Activated CD8-positive, alpha-beta memory T cell treated with anti-CD3 and anti-CD28 coated beads, Interleukin-2, amount 50 U/mL, for 4 hours (primary cell): ENCODE measurements at places on chromosomes 2 and 18.

DNA sequence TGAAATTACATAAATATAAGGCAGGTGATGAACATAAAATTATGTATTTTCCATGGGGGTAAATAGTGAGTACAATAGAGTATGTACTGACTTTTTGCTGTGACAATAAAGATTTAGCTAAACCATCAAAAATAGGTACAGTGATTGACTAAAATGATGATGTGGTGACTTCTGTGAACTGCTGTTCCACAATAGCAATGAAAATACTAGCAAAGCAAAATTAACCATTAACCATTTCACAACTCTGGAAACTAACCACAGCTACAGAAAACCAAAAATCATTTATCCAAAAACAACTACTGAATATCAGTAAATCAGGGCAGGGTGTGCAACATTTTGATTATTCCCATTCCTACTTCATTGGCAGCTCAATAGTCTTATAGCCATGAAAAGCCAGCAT lies 161.4 kb upstream of the GYPC start:
- no peak for DNase-seq

DNA sequence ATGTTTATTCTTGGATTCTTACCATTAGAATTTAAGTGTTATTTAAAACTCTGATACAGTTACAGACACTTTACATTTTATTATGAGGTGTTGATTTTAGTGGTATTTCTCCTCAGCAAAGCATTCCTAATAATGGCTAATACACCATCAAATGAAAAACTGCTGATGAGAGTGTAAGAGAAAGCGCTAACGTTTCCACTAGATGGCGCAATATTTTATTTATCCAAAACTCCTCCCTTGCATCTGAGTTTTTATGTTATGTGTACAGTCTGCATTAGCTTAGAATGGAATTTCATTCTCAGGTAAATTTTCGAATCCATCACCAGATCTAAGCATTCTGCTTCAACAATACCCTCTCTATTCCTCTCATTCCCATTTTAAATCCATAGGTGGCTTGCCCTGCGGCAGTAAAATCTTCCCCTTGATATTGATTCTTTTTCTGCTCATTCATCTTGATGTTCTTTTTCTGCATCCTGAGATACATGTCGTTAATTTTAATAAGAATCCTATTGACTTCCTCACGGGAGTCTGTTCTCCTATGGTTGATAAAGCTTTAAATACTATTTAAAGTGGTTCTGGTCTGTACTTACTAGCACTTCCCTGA lies 53.9 kb downstream of the PRKRA start:
- DNase-seq = no peak

- no peak for DNase-seq
Observed at GRCh38 chr2:36511858-36512603, 85.9 kb downstream of the FEZ2 start.

DNA sequence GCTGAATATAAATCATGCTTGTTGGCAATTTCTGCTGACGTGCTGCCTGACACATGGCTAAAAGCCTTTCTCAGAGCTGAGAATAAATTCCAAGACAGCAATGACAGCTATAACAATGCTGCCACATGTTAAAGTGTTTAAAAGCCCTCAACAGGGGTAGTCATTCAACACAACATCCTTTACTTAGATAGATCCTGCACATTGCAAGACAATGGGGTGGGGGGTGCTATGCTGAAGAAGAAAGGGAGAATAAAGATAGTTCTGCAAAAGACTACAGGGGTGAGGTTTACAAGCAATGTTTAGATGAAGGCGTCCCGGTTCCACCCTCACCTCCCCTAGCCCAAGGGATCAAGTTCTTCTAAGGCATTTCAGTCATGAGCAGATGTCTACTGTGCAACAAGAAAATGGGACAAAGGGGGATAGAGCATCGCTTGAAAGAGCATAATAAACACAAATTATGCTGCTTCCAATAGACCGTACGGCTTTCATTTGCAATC lies 291.0 kb upstream of the ACVR2A start:
- no peak for DNase-seq

DNA sequence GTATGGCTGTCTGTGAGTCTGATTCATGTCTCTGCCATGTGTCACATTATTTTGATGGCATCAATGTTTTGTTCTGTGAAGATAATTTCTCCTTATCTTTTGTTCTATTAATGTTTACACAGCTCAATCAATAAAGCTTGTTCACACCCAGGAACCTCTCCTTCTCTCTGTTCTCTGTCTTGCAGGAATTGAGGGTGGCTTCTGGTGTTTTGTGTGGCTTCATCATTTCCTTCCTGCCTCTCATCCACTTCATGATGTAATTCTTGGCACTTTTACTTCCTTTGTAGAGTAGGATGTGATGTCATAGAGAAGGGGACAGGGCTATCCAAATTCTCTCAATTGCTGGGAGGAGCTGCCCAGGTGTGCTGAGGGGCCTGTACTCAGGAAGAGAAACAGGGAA lies 27.2 kb downstream of the ASXL3 start:
- no peak for DNase-seq

DNA sequence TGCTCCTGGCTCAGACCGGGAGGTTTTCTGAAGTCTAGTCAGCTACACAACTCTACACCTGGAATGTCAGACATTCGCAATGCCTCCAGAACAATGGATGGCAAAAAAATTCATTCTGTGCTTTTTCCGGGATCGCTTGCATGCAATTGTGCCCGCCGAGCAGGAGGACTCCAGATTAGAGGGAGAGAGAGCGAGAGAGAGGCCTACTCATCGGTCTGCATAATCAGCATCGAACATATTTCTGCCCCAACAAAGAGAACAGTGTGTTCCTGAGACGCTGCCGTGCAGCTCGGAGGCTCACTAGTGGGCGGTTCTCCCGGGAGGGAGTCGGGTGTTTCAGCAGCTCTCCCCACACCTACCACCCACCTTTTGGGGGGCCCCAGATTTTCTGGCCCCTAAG lies 117.1 kb downstream of the KLHL29 start:
- no peak for DNase-seq

DNA sequence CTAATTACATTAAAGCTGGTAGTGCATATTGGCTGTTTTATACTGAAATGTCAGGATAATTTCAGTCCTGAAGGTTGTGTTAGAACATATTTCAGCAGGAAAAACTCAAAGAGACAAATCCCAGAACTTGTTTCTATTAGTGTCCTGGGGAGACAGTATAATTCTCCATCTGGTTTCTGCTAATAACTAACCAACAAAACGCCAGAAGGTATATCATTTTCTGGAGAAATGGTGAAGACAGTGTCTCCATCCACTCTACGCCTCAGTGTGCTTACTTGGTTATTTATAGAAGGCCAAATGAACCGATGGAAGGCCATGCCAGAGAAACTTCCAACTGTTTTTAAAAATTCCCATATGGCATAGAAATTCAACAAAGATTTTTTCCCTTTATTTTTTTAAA lies 41.6 kb downstream of the GCA start:
- DNase-seq = no peak

GRCh38 chr2:203585516-203585915 lies 50.4 kb upstream of the RAPH1 start:
- no peak for DNase-seq

GRCh38 chr2:222024932-222025880 lies 273.6 kb downstream of the PAX3 start:
- DNase-seq = no peak

GRCh38 chr2:45067859-45068570 lies 58.8 kb upstream of the SIX2 start:
- no peak for DNase-seq

GRCh38 chr2:188176620-188177019 lies 115.1 kb upstream of the GULP1 start:
- no peak for DNase-seq

- no peak for DNase-seq
Observed at GRCh38 chr2:113861740-113862139, 28.1 kb upstream of the ACTR3 start.

- DNase-seq = no peak
Observed at GRCh38 chr2:74093426-74093825, 54.3 kb downstream of the BOLA3 start.

GRCh38 chr2:239250216-239251081 lies 150.4 kb downstream of the HDAC4 start:
- no peak for DNase-seq

- no peak for DNase-seq
Observed at GRCh38 chr2:241852981-241853631, 5.6 kb downstream of the PDCD1 start.

DNA sequence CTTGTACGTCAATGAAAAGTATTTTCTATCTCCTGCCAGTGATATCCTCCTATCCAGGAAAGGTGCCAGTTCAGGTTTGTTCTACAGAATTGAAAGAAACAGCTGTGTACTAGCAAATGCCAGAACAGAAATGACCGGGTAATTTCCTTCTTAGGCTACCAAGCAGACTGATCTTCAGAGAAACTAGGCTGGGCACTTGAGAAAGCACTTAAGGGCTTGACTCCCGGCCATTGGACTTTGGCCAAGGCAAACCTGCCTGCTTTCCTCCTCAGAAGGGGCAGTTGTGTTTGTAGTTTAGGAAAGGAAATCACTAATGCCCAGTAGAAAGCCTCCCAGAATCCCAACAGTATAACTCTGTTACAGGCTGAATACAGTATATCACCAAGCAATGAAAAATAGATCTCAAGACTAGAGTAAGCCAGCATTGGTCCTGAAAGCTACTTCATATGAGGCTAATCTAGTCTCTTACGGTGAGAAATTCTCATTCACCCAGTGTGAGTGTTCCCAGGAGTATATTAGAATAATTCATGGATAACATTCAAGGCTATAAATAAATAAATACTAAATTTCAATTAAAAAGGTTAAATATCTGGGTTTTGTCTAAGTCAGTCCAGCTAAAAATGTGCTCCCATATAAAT lies 43.0 kb upstream of the COL5A2 start:
- DNase-seq = no peak

DNA sequence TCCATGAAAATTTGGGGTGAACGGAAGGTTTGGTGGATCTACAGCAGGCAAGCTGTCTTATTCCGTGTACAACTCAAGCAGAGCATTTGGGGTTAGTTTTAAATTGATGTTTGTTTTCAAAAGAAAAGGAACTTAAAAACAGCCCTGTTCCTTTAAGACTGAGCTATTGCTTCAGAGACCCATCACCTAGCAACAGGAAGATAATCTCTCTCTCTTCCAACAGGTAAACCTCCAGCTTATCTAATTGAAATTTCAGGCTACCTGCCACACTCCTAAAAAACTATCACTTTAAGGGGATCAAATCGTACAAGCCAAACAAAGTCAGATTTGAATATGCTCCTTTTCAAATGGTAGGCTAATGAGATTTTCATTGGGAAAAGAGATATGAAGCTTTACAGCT lies 101.8 kb downstream of the RNF152 start:
- DNase-seq = no peak

- DNase-seq = no peak
Observed at GRCh38 chr2:144673456-144673855, 153.5 kb upstream of the ZEB2 start.

DNA sequence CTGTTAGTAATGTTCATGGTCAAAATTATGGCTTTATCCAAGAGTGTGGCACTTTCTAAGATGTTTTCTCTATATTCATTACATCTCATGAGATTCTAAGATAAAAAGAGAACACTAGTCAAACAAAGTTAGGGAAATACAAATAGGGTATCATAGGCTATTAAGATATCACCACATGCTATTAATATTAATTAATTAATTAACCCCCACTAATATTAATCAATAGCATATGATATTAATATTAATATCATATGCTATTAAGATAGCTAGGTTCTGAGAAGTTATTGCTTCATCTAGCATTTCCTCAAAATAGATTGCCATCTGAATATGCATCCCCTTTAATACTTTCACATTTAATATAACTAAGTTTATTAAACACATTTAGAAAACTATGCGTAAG lies 22.1 kb downstream of the DSG3 start:
- no peak for DNase-seq

DNA sequence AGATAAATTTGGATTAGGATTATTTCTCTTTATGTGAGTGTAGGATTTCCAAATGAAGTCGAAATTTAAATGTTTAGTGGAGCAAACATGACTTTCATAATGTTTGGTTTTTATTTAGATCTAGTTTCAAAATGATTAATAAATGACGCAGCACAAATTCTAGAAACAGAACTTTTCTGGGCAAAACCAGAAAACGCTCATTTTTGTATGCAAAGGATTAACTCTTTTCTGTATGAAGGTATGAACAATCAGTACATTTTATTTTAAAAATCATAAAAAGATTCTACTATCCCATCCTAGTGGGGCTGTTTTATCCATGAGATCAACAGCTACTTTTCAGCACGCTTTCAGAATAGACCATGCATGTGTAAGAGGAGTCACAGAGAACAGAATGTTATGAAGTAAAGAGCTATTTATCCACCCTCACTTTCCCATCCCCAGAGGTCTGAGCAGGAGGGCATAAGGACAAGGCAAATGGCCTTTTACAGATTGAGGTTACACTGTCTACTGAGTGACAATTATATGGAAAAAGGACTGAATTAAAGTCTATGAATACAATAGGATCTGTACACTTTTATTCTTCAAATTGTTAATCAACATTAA lies 270.8 kb downstream of the ZEB2 start:
- DNase-seq = no peak

DNA sequence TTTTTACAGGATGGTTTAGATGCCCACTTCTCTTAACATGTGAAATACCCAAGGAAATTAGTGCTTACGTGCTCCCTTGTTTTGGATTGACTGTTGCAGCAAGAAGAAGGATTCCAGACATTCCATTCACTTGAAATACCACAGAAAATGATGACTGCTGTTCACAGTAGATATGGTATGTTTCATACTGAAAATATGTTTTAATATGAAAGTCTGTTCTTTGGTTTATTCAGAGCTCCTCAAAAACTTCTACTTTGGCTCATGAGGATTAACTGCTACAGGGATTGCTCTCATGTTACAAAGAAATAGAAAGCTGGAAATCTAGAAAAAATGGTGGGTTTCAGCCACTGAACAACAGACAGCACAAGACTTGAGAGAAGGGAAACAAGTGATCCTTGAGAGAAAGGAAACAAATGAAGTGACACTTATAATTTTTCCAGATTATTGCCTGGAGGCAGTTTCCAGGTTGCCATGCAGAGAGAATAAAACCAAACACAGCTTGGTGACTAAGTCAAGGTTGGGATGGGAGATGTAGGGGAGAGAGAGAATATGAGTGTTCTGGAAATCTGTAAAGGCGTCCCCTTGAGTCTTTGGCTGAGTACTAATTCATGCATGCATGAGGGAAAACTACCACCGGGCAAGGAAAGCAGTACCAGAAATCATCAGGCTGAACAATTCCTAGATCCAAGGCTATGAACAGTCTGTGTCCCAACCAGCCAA lies 348.1 kb downstream of the CLIP4 start:
- no peak for DNase-seq
